Stimulated activated CD8-positive, alpha-beta memory T cell treated with anti-CD3 and anti-CD28 coated beads, Interleukin-7, amount 100 ng/mL, for 48 hours (primary cell): ENCODE measurements at places on chromosomes 5 and 9.

- no peak for DNase-seq
Measured at GRCh38 chr5:6365142-6365976, 13.0 kb downstream of the MED10 start.

GRCh38 chr5:86465052-86465838 is 152.5 kb upstream of the COX7C start:
- no peak for DNase-seq

- no peak for DNase-seq
Measured at GRCh38 chr9:136119061-136119882, 597 bp upstream of the TMEM250 start.

DNA sequence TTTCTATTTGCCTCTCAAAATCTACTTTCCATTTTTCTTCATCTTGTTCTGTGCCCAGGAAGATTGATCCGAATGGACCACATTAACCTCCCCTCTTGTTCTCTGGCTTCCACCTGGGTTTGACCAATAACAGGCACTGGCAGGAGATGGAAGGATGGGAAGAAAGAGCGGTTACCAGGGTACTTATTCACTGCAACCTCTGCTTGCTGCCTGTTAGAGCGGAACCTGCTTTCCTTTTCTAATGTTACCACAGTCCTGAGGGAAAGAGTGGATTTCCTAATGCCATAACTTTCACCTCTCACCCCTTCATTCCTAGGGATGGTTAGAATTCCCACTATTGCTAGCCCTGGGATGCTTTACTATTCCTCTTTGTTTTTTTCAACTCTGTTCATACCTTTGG is 262.1 kb downstream of the RFX3 start:
- no peak for DNase-seq

DNA sequence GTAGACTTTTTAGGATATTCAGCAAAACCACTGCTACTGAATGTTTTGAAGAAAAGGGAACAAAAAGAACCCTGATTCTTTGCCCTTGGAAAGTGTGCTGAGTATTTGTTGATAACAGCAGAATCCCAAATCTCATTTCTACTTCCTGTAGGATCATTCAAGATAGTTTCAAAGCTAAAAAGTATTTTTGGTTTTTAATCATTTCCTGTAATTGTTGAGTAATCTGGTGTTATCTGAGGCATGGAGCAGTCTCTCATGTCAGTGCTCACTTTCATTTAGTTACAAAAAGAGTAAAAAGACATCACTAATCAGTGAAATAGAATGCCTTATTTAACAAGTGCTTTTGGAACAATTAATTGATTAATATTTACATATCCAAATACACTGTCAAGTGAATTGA is 56.1 kb downstream of the ITGA2 start:
- DNase-seq, result no peak

GRCh38 chr5:37319037-37319782 is 51.7 kb downstream of the NUP155 start:
- DNase-seq, result no peak

DNA sequence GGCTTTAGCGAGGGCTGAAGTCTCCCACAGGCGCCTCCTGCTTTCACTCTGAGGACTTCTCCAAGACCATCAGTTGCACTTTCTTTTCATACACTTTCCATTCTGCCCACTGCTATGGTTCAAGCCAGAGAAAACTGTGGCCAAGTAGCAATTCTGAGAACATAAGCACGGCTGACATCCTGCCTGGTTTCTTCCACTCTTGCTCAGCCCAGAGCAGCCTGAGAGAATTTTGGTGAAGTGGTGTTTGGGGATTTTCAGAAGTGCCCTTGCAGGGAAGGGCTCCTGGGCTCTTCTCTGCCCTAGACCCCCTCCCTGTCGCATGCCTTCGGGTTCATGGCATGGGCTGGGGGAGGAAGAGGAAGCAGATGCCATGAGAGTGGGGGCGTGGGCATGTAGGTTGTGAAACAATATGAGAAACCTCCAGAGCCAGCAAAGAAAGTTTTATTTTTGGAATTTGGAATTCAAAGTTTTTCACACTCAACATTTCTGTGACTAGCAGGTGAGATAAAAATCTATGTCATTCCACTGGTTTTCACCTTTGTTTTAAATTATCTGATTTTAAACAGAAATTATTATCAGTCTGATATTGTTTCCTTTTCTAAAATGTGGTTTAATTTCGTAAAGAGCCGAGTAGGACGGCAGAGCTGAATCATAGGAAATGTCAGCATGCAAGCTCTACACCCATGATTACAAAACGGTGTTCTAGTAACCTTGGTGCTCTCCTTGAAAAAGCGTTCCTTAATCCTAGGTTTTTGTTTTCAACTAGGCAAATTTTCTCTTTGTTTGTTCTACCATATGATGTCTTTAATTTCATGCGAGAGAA is 27.8 kb upstream of the TNFSF8 start:
- peak; percentile 35 for DNase-seq

DNA sequence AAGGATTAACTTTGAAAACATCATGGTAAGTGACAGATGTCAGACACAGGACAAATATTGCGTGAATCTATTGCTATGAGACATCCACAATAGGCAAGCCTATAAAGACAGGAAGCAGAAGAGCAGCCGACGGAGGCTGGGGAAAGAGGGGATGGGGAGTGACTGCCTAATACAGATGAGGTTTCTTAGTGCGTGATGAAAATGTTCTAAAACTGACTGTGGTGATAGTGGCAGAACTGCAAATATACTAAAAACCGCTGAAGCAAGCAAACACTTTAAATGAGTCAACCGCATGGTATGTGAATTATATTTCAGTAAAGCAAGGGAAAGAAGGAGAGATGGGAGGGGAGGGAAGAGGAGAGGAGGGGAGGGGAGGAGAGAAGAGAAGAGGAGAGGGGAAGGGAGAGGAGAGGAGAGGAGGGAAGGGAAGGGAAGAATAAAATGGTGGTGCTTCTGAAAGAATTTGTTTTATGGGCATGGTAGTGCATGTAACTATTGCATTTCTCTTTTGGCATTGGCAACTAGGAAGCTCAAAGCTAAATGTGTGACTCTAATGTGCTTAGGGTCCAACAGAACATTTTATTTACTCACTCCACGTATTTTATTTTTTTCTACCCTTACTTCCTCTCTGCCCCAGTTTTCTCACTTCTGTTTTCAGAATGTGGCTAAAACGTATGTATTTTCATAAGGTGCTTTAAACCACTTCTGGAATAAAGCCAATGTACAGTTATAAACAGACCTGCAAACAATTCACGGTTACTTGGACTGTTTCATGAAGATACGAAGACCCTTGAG is 21.3 kb downstream of the AKNA start:
- DNase-seq, result no peak

DNA sequence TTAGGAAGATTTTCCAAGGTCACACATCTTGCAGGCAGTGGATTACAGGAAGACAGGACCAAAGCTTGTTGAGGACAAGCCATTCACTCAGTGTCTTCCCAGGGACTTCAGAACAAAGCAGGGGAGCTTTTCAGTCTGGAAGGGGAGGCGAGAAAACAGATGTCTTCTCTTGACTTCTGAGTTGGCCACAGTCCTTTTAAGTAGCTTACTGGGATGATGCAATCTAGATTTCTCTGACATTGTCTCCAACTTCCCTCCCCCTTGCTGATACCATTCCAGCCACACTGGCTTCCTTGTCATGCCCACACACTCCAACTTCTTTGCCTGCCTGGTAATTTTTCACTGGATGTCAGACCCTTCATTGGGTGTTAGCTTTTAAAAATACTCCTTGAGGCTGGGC is 174.2 kb upstream of the TBC1D2 start:
- DNase-seq, result no peak

- no peak for DNase-seq
Measured at GRCh38 chr9:18061856-18062255, 412.1 kb upstream of the ADAMTSL1 start.

DNA sequence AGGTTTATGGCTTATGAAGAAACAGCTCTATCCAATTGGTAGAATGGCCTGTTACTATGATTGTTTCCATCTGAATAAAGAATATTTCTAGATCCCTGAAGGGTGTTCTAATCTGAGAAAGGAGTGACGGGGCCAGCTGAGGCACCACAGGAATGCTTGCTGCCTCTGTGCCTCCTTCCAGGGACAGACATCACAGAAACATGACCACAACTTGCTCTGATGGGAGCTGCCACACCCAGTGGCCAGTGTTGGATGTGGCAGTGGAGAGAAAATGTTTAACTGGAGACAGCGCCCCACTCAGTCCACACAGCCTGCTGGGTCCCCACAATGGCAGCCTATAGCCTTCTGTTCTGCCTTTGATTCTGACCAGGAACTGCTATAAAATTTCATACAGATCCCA is 38.6 kb upstream of the TESK1 start:
- DNase-seq, result no peak

- no peak for DNase-seq
Measured at GRCh38 chr5:132067941-132068808, 5.4 kb upstream of the CSF2 start.

DNA sequence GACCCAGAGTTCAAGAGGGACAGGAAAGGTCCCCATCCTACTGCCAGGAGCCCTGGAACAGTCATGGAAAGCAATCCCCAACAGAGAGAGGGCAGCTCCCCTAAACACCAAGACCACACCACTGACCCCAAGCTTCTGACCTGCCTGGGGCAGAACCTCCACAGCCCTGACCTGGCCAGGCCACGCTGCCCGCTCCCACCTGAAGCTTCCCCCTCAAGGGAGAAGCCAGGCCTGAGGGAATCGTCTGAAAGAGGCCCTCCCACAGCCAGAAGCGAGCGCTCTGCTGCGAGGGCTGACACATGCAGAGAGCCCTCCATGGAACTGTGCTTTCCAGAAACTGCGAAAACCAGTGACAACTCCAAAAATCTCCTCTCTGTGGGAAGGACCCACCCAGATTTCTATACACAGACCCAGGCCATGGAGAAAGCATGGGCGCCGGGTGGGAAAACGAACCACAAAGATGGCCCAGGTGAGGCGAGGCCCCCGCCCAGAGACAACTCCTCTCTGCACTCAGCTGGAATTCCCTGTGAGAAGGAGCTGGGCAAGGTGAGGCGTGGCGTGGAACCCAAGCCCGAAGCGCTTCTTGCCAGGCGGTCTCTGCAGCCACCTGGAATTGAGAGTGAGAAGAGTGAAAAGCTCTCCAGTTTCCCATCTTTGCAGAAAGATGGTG is 31.6 kb downstream of the CD180 start:
- DNase-seq, result no peak

DNA sequence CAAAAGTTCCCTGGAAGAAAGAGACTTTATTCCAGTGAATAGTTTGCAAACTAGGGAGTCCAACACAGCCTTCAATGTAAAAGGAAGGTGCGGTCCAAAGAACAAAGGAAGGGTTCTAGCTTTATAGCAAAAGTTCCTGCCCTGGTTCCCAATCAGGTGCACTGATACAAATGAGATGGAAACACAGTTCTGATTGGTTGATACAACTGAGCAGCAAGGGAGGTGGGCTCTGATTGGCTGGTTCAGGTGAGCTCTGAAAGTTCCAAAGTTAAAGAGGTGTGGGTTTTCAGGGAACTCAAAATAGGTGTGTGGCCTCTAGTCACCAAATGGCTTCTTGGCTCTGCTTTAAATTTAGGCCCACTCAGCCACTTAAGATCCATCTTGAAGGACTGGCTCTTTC is 43.1 kb downstream of the P4HA2 start:
- DNase-seq, result no peak

DNA sequence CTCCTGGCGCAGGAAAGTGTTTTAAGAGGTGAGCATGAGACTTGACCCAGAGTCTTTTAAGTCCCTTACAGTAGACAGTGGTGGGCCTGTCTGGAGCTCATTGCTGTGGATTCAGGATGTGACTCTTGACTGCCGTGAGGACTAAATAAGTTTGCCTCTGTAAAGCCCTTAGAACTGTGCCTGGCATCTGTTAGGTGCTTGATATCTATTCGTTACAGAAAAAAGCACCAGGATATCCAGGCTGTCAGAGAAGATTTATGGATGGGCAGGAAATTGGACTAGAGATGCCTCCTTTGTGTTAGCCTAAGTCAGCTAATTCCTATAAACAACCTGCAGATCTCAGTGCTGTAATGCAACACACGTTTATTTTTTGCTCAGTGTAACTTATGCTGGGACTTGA is 12.6 kb downstream of the ERGIC1 start:
- DNase-seq, result no peak

- DNase-seq, result no peak
Measured at GRCh38 chr5:116488356-116489041, 86.1 kb downstream of the SEMA6A start.

DNA sequence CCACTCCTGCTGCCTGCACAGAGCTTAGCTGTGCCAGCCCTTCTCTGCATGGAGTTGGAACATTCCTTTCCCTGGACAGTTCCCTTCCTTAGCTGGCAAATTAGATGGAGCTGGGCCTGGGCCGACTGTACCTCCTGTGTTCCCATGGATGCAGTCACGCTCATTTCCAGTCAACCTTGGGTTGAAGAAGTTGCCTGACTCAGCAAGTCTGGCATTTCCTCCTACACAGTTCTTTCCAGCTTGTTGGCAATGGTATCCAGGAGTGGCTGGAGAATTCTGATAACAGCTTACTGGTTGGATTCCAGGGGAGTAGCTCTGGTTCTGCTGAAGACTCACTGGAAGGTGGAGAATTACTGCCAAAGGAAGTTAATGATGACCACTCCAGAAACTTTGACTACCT is 9.2 kb upstream of the TAF1L start:
- DNase-seq, result no peak

DNA sequence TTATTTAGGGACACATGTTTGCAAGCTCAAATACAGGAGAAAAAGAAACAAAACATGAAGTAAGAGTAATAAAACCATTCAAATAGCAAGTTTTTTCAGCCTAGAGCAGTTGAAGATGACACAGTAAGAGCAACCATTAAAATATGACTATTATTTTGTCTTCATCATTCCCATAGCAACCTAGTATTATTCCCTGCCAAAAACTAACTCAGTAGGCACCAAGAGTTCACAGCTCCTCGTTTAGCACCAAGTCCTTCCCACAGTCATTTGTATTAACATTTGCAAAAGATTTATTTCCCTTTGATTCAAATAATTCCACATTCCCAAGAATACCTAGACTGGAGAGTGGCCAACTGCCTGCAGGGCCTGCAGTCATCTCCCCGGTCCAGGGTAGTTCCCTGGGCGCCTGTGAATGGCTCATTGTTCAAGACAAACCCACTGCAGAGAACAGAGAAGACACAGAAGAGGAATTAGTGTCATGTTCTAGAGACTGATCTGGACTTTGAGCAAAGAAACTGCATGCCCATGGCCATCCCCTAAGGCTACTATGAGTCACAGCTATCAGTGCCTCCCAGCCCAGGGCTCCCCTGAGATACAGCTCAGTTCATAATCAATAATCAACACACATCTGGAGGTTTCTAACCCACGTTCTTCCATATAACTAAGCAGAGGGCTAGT is 139.1 kb upstream of the MAP3K1 start:
- DNase-seq, result no peak

GRCh38 chr5:39426746-39427105 is 1.9 kb upstream of the DAB2 start:
- DNase-seq, result no peak

GRCh38 chr5:161544350-161544765 is 2.2 kb downstream of the GABRB2 start:
- DNase-seq, result peak; percentile 17

DNA sequence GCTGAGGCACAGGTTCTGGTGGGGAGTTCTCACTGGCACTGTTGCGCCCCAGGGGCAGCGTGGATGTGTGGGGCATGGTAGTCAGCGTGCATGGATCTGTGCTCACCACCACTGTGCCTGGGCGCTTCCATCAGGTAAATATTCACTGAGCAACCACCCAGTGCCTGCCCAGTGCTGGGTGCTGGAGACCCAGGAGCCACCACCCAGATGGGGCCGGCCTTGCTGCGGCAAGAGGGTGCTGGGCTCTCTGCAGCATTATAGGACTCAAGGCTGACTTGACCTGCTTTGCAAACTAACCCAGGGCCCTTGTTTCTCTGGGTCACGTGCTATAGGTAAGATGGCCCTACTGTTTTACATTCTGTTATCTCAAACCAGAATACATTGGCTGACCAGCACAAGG is 60.5 kb downstream of the DAP start:
- no peak for DNase-seq

GRCh38 chr9:14908295-14909180 is 1.7 kb downstream of the FREM1 start:
- no peak for DNase-seq
